ENCODE measurements at places on chromosomes 6 and 20.

DNA sequence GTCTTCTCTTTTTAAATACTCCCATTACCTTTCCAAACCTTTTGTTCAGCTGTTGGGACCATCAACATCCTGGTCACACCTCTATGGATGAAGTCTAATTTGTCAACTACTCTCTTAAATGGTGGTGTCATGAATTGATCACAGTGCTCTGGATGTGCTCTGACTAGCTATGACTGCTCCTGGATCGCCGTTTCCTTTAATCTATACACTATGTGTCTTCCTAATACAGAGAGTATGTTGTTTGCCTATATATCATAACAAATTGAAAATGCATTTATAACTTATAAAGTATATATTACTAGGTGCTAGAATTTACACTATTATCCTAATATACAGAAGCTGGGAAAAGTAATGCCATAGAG, 357.5 kb downstream of the LAMA2 start:
- no peak for DNase-seq

DNA sequence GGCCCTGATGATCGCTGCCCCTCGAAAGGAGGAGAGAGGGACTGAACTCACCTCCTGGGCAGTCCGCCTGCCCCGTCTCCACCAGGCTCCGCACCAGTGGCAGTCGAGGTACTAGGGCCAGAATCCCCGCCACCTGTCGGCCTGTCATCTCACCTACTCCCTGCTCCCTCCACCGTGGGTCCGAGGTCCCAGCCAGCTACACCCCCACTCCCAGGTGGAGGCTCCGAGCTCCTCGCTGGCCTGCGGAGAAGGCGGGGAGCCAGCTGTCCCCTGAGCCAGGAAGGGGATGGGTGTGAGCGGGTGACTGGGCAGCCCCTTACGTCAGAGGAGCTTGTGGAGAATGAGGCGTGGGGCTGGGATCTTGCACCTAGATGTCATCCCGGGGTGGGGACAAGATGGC, 1066.5 kb upstream of the MANEA start:
- no peak for DNase-seq

DNA sequence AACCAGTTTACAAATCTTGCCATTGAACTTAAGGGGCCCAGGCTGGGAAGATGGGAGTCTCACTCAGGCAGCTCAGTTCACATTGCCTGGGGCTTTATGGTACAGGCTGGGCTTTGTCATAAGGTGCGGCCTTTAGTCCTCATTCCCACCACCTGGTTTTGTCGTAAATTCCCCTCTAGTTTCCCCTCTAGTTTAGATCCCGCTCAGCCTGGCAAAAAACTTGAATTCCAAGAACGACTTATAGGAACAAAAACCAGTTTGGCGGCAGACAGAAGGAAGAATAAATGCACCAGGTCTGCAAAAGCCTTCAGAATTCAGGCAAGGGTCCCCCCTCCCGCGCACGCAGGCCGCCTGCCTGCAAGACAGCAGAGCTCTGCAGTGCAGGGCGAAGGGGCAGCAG, 4.1 kb downstream of the BMP7 start:
- no peak for DNase-seq

- DNase-seq: no peak
These were observed 85.0 kb downstream of the HUS1B start for GRCh38 chr6:571892-572291.

- no peak for DNase-seq
These were observed 13.7 kb downstream of the TRAF3IP2 start for GRCh38 chr6:111591901-111592461.

DNA sequence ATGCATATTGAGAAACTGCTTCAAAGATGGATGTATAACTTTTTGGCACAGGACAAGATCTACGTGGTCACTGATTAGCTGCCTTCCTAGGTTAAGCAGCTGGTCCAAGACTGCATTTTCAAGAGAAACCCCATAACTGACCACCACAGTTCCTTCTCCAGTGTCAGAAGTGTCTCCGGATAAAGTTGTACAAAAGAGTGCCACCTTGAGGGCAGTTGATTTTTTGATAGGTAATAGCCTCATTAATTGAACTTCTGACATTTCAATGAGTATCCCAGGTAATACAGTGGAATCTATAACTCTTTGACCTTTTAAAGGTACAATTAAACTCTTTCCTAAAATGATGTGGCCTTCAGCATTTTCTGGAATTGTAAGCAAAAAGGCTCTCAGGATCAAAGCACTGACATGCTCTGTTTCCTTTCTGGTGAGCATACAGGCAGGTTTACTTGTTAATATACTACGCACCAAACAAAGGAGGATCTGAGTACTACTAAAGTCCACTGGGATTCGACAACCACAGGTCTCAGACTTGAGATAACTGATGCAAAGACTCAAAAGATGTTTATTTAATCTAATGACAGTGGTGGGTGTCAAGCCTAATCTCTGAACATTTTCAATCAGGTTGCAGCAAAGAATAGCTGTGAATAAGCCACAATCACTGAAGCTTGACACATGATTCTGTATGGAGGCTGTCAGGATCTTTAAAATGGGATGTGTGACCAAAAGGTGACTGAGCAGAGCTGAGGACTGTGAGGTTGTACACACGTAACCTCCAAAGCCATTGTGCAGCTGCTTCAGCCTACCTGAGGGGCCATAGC, 21.2 kb downstream of the MKKS start:
- no peak for DNase-seq

- DNase-seq: no peak
These were observed 772.0 kb downstream of the HACE1 start for GRCh38 chr6:104087765-104088164.

GRCh38 chr6:52497652-52498408, 77.7 kb downstream of the EFHC1 start:
- no peak for DNase-seq

DNA sequence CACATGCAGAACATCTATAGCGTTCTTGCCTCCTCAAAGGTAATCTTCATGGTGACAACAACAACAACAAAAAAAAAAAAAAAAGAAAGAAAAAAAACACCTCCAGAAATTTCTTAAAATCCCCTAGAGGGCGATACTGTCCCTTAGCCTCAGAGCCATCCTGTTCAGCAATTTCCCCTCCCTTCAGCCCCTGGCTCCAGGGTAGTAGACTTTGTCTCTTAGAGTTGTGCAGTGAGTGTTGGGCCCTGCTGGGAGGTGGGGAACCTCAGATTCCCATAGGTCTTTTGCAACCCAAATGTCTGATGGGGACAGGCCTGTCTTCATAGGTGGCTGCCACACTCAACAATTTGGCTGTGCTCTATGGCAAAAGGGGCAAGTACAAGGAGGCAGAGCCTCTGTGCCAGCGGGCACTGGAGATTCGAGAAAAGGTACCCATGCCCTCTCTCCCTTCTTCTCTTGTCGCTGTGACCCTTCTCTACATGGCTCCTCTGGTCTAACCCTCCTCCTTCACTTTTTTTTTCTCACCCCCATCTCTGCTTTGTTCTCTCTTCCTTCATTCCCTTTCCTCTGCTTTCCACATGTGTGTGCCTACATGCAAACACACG, 6.0 kb upstream of the PTK7 start:
- DNase-seq: no peak

DNA sequence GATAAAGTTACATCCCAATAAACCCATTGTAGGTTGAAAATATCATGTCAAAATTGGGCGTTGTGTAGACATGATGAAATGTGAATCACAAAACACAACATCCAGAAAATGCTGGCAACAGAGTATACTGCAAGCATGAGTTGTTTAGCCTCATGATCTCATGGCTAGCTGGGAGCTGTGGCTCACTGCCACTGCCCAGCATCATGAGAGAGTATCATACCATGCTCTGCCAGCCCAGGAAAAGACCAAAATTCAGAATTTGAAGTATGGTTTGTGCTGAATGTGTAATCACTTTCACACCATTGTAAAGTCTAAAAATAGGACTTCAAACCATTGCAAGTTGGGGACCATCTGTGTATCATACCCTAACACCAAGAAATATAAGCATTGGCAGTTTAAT, 45.2 kb upstream of the SMAP1 start:
- no peak for DNase-seq

GRCh38 chr6:129648819-129649491, 61.0 kb downstream of the ARHGAP18 start:
- no peak for DNase-seq

DNA sequence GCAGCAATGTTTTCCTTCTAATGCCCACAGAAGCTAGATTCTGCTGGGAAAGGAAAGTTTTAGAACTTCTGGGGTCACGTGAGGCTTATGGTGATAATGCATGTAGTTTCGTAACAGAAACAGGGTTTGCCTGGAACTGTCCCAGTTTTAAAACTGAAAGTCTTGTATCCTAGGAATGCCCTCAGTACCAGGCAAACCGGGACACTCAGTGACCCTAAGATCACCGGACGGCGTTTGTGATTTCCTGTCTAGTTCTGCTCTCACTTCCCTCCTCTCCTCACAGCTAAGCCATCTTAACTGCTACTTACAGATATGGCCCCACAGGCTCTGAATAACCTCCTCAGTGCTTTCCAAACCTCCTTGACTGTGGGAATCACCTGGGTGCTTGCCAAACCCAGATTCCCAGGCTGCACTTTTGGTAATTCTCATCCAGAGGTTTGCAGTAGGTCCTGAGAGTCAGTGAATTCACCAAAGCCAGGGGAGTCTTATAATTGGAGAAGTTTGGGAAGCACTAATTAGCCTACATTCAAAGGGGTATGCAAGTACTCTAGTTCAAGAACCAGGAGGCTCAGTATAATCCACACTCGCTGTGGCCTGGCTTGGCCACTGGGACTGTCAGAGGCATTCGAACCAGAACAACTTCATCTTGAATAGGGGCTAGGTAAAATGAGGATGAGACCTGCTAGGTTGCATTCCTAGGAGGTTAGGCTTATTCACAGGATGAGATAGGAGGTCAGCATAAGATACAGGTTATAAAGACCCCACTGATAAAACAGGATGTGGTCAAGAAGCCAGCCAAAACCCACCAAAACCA, 231.6 kb upstream of the MYLIP start:
- DNase-seq: no peak

DNA sequence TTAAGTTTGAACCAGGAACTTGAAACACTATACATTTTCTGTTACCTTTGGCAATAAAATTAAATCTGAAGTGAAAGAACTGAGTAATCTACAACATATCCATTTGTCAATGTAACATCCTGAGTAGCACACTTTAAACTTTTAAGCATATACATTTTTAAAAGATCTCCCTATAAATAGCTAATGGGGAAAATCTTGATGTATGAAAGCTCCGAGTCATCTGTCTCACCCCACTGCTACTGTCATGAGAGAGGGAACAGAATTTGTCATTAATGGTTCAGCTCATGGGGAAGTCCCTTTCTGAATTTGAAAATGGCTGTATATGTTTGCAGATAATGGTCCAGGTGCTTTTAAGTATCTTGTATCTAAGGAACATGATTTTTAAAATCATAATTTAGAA, 55.2 kb upstream of the NOX3 start:
- DNase-seq: no peak

DNA sequence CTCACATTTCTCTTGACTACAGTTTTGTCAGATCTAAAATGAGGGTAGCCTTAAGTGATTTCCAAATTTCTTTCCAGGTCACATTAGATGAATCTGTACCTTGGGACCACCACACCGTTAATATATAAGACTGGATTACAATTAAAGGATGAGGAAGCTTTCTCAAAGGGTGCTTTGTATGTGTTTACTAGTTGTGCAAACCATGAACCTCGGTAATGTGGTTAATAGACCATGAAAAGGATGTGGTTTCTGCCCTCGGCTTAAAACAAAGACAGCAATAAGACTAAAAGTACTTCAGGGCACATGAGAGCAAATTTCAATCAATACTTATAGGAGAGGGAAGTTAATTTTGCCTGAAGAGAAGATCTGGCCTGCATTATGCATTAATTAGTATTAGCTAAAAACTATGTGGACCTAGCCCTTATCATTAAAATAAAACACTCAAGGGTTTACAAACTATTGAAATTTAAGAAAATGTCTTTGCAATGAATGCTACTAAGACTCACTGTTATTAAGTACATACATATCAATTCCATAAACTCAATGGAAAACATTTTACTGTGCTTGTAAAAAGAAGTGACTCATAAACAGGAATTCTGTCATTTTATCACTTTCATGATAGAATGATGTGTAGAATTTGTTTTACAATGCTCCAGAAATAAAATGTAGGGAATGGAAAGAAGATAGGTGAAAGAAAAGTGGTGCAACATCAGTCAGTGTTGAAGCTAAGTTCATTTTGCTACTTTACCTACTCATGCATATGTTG, 936 bp upstream of the TMX4 start:
- no peak for DNase-seq

DNA sequence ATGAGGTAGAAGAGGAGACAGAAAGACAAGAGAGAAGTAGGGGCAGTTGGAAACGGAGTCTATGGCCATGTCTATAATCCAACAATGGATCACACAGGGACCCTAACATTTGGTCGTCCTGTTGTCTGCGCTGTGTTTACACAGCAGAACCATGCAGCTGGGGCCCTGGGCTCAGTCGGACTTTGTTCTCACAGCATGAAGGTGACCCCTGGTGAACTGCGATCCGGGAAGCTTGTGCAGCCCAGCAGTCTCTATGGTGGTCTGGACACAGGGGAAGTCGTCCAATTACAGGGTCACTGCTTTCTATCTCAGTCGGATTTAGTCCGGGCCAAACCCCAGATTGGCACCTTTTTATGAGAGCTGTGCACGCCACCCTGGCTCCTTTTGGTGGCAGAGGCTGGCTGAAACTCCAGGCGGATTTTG, 153.6 kb downstream of the FOXA2 start:
- DNase-seq: no peak

GRCh38 chr20:41510847-41511450, 107.2 kb downstream of the CHD6 start:
- no peak for DNase-seq

- DNase-seq: no peak
These were observed 221.8 kb downstream of the KIF16B start for GRCh38 chr20:16351415-16351814.

DNA sequence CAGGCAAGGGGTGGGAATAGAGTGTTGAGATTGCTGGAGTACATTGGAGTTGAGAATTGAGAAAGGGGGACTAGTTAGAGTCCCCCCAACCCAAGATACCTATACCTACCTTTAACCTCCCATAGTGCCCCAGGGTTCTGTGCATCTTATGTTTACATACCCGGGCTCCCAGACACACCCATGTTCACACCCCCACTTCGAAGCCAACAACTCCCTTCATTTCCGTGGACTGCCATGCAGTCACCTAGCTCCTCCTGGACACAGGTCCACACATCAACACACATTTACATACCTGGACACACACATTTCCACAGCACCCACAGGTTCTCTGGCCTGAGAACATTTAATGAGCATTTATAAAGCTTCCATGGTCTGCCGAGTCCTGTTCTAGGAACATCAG, 5.1 kb downstream of the TMEM63B start:
- no peak for DNase-seq

DNA sequence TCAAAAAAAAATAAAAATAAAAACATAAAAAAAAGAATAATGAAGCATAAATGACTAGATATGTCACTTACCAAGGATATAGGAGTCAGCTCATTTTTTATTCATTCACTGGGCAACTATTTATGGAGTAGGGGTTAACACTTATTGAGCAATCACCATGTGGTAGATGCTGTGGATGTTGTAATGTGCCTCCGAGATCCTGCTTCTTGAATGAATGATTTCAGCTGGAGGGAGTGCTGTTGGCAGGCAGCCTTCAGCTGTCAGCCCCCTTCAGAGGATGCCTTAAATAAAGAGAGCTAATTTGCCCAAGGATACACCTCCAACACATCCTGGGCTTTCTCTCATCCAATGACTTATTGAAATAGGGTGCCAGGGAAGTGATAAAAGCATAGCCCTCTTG, 229.5 kb upstream of the DTNBP1 start:
- DNase-seq: no peak
